Suppressor macrophage treated with lipopolysaccharide for 1 hour (primary cell): ENCODE measurements at places on chromosomes 11 and 22.
A peak's percentile ranks its signal among the peaks of the same experiment; 100 is the strongest.

GRCh38 chr11:46235777-46236688 lies 41.4 kb upstream of the CREB3L1 start:
- DNase-seq: peak; percentile 86

- peak; percentile 95 for DNase-seq
Observed at GRCh38 chr11:2305140-2305778, 3.4 kb downstream of the TSPAN32 start.

DNA sequence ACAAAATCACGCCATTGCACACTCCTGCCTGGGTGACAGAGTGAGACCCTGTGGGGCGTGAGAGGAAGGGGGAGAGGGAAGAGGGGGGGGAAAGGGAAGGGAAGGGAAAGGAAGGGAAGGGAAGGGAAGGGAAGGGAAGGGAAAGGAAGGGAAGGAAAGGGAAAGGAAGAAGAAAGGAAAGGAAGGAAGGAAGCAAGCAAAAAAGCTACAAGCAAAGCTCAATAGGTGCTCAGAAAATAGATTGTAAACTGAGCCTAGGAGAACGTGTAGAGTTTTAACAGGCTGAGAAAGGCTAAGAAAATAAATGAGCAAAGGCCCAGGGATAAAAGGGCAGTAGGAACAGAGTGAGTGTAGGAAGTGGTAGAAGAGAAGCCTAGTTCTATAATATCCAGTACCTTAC lies 30.8 kb upstream of the GDPD4 start:
- DNase-seq: no peak

- no peak for DNase-seq
Observed at GRCh38 chr11:63910675-63911074, 6.3 kb downstream of the RCOR2 start.

DNA sequence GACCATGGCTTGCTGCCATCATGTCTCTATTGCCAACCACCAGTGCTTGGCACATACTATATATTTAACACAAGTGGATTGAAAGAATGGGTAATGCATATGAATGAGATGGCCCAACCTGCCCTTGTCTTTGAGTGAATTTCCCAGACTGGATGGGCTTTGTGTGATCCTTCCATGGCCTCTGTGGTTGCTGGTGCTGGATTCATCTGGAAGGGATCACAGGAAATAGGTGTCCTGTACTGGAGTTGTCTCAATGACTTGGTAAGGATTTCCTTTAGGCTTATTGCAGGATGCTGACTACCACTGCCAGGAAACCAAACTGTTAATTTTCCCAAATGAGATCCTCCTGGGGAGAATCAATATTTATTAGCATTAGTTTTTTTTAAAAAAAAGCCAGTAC lies 328.6 kb downstream of the TMEM135 start:
- DNase-seq: no peak
